ENCODE measurements at places on chromosomes 6 and 20.
A peak's percentile ranks its signal among the peaks of the same experiment; 100 is the strongest.

- DNase-seq = no peak
These were observed 37.0 kb upstream of the BTBD3 start for GRCh38 chr20:11880680-11881079.

DNA sequence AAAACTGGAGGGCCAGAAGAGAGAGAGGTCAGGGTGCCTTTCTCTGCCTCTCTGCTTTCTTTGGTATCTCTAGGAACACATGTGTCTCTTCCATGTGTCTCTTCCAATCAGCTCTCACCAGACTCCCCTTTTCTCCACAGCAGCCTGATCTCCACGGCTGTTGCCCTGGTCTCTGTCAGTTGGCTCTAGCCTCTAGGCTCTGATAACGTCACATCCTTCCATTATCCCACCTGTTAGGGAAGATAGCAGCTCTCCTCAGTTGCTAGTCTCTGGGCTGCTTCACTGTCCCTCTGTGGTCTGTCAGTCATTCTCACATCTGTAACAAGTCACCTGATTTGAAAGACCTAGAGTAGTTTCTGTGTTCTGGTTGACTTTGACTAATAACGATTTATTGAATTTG lies 80.2 kb downstream of the PLCB4 start:
- no peak for DNase-seq

DNA sequence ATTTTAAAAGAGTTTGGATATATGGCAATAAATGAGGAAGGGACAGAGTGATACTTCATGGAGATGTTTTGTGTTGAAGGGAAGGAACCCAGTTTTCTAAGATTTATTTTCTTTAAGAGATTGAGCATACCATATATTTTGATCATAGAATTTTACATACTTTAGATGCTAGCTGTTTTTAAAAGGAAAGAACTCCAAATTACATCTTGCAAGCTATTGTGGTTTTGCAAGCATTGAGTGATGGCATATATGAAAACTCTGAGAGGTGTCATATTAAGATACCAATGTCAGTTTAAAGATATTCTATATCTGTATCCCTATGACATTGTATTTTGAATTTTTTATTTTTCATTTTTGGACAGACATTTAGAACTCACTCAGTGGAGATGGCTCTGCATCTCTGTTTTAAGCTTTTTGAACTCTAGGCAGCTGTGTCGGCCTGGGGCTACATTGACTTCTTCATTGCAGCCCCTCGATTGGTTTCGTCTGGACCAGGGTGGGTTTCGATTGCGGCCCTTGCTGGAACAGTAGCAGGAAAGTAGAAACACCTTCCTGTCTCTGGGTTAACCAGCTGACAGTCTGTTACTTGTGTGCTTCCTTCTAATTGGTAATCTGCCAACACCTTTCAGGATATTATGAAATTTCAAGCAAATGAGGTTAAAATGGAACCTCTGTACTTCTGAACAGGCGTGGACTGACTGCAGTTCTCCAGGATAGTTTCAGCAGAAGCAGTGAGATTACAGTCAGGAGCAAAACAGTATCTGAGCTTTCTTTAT lies 14.0 kb downstream of the IGF2R start:
- DNase-seq = peak; percentile 11

- no peak for DNase-seq
These were observed 55.5 kb upstream of the CCDC167 start for GRCh38 chr6:37555040-37555781.

DNA sequence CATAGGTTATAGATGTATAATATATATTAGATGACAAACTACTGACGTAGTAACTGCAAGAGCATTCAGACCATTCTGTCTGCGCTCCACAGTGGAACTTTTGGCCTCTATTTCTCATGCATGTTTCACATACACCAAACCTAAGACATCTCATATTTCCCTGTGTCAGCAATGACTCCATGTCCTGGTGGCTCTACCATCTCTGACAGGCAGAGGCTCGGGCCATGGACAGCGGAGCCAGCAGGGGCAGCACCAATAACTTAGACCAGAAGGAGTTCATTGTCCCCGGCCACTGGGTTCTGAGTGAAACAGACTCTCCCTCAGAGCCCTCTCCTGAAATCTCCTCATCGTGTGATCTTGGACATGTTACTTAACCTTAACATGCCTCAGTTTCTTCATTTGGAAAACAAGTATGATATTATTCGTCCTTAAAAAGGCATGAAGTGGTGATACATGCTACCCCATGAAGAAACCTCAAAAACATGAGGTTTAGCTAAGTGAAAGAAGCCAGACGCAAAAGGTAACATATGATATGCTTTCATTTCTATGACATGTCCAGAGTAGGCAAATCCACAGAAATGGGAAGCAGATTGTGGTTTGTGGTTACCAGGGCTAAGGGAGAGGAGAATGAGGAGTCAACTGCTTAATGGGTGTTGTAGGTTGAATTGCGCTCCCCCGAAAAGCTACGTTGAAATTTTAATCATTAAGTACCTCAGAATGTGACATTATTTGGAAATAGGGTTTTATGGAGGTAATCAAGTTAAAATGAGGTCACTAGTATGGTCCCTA lies 564.0 kb upstream of the JARID2 start:
- no peak for DNase-seq

GRCh38 chr6:12361042-12361765 lies 71.0 kb downstream of the EDN1 start:
- DNase-seq = no peak

DNA sequence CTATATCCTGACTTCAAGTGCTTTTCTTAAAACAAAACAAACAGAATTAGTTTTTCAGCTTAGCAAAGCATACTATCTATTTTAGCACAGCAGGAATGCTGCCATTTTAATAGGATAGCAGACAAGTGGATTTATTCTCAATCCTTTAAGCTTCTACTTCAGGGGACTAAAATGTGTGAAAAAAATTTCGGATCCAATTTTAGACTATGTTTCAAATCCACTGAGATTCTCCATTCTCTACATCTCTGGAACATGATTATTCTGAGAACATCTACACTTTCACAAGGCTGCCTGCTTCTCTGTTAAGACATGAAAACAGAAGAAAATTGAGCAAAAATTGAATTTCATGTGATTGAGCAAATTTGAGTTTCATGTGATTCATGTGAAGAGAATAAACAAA lies 1321.3 kb downstream of the HACE1 start:
- no peak for DNase-seq

- DNase-seq = peak; percentile 9
These were observed 10.3 kb upstream of the R3HDML start for GRCh38 chr20:44326391-44327159.

GRCh38 chr6:135675862-135676261 lies 175.6 kb upstream of the PDE7B start:
- peak; percentile 51 for DNase-seq

DNA sequence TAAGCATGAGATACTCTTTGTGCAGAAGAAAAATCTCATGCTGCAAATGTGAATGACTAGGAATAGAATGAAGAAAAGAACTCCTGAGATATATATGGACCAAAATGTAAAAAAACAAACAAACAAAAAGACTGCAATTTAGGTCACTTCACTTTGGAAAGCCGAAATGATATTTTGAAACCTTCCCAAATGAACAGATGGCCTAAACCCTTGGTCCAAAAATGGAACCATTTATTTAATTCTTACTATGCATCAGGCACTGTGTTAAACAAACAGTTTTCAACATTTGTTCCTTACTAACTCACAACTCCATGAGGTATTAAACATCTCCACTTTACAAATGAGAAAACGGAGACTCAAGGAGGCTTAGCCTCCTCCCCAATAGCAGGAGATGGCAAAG lies 107.5 kb downstream of the VIP start:
- no peak for DNase-seq

DNA sequence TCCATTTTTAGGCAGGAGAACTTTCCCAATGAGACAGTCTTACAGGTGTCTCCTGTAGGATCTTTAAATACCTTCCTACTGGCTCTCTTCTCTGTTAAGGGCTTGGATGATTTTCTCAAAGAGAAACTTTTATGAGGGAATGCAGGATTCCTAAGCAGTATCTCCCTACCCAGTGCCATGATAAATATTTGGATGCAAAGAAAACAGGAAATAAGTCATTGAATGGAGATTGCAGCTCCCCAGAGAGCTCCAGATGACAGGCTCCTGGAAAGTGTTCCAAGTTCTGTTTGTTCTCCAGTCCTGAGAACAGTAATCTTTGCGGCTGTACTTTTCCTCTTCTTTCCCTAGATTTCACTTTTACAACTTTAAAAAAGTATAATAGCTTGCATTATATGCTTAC lies 2.4 kb upstream of the SCGN start:
- no peak for DNase-seq

- no peak for DNase-seq
These were observed 813.1 kb downstream of the KIF16B start for GRCh38 chr20:15760001-15760621.

DNA sequence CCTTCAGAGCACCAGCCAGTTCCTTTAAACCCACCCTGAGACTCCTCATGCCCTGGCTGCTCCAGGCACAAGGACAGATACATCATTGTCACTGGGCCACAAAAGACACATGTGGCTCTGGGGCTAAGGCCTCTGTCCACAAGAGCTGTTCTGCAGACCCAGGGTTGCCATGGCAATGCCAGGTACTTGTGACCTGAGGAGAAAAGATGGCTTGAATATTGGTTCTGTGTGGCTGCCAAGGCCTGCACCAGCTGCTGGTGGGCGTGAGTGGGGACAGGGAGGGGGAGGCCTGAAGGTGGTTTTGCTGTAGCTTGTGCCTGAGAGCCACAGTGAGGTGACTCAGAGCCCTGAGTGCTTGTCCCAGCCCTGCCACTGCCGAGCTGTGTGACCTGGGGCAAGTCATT lies 31.8 kb downstream of the SAYSD1 start:
- DNase-seq = no peak

- no peak for DNase-seq
These were observed 1.5 kb downstream of the ADA start for GRCh38 chr20:44649976-44650375.

DNA sequence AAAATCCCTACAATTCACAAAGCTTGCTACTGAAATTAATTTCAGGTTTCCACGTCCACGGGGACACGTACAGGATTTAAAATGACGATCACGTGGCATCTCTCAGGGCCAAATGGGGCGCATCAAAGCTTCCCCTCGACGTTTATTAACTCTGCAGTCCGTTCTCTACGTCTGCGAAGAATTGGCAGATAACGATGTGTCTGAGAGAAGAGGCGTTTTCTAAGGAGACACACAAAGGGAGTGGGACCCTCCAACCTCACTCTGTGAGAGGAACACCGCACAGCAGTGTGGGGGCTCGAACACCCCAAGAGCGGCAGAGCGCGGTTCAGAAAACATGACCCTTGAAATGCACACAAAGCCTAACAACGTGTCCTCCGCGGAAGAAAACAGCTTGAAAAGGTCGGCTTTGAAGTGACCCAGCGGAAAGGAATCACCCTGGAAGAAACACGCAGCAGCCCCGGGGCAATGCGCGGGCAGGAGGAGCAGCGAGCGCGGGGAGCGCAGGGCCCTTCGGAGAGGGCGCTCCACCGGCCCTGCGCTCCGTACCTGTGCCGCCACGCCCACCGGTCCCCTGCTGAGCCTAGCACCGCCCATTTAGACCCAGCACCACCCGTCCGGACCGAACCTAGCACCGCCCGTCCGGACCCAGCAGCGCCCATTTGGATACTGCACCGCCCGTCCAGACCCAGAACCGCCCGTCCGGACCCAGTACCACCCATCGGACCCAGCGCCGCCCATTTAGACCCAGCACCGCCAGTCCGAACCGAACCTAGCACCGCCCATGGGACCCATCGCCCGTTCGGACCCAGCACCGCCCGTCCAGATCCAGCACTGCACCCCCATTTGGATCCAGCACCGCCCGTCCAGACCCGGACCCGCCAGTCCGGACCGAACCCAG lies 1.1 kb upstream of the AFDN start:
- no peak for DNase-seq

GRCh38 chr20:31595654-31596411 lies 9.3 kb upstream of the ID1 start:
- DNase-seq = no peak

DNA sequence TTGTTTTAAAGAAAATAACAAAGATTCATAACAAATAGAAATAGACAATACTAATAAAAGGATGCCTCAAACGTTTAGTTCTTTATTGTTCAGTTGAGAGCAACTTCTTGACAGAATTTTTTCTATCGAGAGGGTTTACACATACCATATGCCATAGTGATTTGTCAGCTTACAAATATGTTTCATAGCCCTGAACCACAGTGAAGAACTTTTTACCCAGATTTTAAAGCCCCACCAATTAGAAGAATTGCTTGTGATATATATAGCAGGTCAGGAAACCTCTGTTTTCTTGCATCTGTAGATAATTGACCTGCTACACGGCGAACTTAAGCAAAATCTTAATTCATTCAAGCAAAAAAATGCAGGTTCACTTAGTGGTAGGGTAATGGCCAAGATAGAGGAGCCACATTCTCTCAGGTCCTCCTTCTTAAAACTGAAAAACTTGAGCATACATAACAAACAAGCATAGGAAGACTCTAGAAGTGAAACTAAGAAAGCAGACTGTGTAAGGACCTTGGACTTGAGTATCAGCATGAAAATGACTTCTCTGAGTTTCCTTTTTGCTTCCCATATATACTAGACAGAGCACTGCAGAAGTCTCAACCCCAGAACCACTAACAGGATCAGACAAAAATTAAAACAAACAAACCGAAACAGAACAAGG lies 39.5 kb downstream of the CRISP1 start:
- no peak for DNase-seq

DNA sequence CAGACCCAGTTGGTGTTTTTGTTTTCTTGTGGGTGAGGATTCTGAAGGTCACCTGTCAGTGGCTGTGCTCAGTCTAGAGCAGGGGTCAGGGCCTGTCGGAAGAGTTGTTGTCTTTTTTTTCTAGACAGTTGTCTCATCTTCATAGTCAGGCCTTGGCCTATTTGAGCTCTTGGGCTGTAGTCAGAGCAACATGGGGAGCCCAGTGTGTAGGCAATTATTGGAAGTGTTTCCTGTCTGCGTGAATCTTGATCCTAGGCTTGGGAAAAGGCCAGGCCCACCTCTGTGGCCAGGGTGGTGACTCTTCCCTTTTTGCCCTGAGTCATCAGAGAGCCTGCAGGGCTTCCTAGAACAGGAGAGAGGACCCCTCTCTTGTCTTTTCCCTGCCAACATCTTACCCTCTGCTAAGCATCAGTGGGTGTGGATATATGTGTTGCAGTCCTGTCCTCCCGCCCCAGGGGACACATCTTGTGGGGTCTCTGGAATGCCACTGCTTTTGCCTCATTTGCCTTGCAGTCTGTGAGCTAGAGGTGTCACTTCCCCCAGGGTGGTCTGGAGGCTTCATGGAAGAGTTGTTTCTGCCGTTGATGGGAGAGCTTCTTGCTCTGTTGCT lies 11.4 kb downstream of the TJAP1 start:
- no peak for DNase-seq

DNA sequence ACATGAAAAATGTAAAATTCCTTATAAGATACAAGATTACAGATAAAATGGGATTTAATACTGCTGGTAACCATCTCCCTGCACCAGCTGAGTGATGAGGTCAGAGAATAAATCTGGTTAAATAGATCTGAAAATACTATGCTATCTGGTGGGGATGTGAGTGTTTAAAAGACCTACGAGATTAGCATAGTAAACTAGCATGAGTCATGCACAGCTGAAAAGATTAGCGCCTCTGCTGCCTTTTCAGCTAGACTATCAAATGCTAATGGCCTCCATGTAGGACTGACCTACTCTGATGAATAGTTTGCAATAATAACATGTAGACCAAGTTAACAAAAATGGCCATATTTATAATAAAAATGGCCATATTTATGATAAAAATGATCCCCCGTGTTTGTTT lies 553.3 kb downstream of the C6orf118 start:
- DNase-seq = no peak
